ENCODE measurements at places on chromosomes 3 and 15.
A peak's percentile ranks its signal among the peaks of the same experiment; 100 is the strongest.

DNA sequence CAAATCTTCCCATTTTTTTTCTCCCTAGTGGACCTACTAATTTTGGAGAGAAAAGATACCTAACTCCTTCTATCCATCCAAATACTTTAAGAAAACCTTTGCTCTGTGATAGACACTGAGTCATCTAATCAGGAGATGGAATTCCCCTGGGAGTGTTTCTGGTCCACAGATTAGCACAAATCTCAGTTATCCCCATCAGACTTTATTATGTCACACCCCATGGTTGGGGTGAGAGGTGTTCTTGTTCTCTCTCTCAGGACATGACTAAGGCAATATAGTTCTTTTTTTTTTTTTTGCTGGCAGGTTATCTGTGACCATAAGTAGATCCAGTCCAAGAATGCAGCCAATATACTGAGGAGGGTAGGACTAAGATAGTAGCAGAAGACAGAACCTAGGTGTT is 15.8 kb downstream of the SLC9A9 start:
- DNase-seq, result no peak

DNA sequence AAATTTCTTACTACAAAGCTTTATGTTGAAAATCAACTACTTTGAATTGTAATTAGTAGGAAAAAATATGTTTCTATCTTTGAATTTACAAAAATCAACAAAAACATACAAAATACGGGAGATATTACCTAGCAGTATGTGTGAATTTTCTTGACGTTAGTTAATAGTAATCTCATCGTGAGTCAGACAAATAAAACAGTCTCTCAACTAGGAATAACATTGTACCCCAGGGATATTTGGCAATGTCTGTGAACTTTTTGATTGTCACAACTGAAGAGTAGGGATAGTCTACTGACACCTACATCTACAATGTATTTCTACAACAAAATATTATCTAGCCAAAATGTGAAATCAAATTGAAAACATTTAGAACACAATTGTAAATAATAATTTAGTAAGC is 250.3 kb downstream of the POLQ start:
- no peak for DNase-seq

- no peak for DNase-seq
These were observed 67.1 kb upstream of the SEC13 start for GRCh38 chr3:10387881-10388609.

- DNase-seq, result no peak
These were observed 270.9 kb downstream of the ERC2 start for GRCh38 chr3:56197259-56197965.

GRCh38 chr3:18046131-18046915 is 303.9 kb upstream of the TBC1D5 start:
- DNase-seq, result no peak

DNA sequence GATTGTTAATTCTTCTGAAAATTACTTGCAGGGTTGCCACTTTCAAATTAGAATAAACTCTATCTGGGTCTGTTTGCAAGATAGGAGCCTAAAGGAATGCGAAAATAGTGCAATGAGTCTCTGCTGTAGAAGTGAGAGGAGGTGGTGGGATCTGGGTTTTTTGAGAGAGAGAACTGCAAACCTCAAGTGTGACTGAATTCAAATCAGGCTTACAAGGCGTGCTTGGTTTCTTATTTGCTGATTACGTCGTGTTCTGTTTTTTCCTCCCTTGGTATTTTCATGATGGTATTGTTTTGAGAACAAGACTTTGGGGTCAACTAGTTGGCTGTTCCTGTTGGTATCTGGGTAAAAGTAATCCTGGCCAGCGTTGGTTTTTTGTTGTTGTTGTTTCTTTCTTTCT is 490.9 kb upstream of the CFAP20DC start:
- no peak for DNase-seq

GRCh38 chr15:38609097-38609738 is 44.6 kb upstream of the RASGRP1 start:
- DNase-seq, result no peak

- peak; percentile 27 for DNase-seq
These were observed 489 bp downstream of the CSPG5 start for GRCh38 chr3:47578119-47578632.

DNA sequence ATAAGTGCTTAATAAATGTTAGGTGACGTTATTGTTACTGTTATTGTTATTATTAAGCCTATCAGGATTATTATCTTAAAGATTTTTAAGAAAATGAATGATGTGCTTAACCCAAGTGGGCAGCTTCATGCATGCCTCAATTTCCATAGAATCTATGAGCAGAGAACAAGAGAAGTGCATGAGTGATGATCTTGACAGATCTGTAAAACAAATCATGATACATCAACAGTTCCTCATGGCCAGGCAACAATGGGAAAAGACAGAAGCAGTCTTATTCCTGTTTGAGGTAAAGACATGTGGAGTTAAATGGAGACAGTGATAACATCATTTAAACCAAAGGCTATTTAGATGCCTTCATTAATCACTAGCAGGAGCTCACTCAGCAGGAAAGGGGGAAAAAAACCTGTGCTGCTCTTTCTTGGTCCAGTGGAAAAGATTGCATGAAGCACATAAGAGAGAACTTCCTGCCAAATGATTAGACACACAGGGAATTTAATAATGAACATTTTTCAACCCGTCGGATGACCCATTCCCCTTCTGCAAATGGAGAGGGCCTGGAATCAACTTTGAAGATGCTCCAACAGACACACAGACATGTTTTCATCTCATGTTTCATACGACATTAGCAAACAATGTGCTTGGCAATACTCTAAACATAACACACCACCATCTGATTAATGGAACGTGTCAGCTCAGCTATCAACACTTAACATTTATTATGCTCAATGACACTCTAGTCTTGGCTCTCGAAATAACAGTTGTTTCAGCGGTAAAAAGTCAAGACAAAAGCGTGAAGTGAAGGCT is 212.2 kb upstream of the LRRN1 start:
- DNase-seq, result no peak

- no peak for DNase-seq
These were observed 28.6 kb downstream of the RLBP1 start for GRCh38 chr15:89192766-89193165.

DNA sequence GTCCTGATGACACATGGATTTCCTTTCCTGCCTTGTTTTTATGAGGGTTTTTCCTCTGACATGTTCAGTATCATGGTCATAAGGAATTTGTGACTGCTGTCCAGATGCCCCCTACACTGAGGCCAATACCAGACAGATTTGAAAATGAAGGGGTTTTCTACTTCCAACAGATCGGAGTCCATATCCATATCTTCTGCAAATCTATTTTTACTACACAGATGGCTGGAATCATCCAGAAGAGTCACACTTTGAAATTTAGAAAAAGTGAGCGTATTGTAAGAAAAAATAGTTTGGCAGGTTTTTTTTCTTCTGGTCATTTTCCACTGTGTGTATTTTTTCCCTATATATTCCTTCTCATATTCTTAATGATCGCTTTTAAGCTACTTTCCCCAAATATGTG is 197.5 kb upstream of the LRRC3B start:
- no peak for DNase-seq

GRCh38 chr15:55992769-55993110 is 672 bp downstream of the NEDD4 start:
- no peak for DNase-seq

GRCh38 chr3:193677734-193678133 is 84.7 kb downstream of the OPA1 start:
- no peak for DNase-seq

DNA sequence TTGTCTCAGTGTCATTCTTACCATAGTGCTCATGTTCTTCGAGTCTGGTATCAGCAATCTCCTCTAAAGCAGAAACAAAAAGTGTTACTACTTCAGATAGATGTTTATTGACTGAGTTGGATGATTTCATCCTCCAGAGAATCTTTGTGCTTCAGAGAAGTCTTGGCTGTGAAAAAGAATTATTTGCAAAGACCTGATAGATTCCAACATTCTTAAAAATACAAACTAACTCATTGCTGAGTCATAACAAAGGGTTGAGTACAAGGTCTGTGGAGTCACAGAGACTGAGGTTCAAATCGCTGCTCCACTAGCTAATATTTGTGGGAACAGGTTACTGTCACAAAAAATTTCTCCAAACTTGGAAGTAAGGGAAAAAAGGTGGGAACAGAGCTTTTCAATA is 9.0 kb upstream of the STRIT1 start:
- DNase-seq, result no peak

GRCh38 chr3:141152801-141153678 is 78.6 kb upstream of the PXYLP1 start:
- DNase-seq, result no peak

GRCh38 chr15:39128746-39129145 is 452.1 kb upstream of the THBS1 start:
- DNase-seq, result no peak

GRCh38 chr3:19485267-19485666 is 337.0 kb downstream of the KCNH8 start:
- no peak for DNase-seq

- DNase-seq, result no peak
These were observed 156.8 kb downstream of the TBC1D5 start for GRCh38 chr3:17585394-17586325.

- DNase-seq, result no peak
These were observed 86.6 kb downstream of the FNDC3B start for GRCh38 chr3:172125963-172126457.

DNA sequence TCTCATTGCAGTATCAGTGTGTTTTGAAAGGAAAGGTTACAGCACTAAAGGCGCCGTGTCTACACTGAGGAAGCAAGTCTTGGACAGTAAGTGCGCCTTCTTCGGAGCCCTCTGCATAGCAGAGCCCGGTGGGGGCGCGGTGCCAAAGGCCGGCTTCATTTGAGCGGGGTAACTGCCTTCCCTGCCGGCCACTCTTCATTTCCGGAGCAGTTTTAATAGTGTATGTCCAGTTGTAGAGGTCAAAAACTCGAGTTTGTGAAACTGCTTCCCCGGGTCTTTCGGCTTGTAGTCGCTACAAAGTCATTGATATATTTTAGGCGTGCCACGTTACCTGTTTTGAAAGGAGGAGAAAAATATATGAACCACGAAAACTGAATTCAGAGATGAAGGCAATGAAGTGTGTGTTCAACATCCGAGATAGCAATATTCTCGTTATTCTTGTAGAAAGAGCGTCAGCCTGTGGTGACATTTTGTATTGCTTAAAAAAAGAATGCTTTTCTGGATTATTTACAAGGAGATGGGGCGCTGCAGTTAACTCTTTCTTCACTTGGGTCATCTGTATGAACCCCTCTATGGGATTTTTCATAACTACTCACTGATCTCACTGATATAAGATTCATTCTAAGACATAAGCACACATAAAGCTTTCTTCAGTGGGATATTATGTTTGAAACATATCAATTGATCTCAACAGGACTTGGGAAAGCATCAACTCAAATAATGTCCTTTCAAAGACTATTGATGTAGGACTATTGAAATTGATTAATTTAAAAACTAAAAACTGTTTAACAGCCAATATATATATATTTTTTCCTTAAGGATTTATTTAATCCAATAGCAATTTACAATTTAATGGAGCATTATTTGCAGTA is 3.0 kb downstream of the ALCAM start:
- DNase-seq, result peak; percentile 65

DNA sequence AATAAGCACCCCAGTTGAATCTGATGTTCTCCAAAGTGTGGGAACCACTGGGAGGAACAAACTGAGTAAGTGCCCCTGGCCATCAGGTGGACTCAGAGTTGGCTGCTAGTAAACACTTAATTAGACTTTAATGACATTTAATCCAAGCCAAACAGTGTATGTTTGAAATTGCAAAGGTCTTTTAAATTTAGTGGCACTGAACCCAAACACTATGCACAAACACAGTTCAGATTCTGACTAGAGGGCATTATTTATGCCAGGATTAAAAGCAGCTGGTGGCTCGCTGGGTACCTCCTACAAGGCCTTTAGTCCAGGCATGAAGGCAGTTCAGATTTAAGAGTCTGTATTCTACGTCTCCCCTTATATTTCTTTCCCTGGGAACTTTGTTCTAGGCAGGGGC is 264.8 kb downstream of the CLSTN2 start:
- no peak for DNase-seq

Measured in naive B cell (primary cell).